ENCODE measurements at places on chromosomes 5 and 9.
A peak's percentile ranks its signal among the peaks of the same experiment; 100 is the strongest.

- no peak for DNase-seq
Observed at GRCh38 chr5:31487506-31487905, 44.4 kb downstream of the DROSHA start.

- no peak for DNase-seq
Observed at GRCh38 chr9:127142931-127143464, 20.6 kb upstream of the ANGPTL2 start.

DNA sequence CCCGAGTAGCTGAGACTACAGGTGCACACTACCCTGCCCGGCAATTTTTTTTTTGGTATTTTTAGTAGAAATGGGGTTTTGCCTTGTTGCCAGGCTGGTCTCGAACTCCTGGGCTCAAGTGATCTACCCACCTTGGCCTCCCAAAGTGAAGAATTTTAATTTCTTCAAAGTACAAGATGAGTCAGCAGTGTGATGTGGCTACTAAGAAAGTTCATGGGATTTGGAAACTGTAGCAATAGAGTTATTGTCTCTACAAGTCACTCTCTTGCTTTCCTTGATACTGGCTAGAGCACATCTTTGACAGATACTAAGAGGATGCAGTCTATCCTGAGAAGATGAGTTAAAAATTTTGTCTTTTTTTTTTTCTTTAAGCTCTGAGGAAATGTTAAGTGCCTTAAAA is 1.6 kb downstream of the CREB3 start:
- no peak for DNase-seq

DNA sequence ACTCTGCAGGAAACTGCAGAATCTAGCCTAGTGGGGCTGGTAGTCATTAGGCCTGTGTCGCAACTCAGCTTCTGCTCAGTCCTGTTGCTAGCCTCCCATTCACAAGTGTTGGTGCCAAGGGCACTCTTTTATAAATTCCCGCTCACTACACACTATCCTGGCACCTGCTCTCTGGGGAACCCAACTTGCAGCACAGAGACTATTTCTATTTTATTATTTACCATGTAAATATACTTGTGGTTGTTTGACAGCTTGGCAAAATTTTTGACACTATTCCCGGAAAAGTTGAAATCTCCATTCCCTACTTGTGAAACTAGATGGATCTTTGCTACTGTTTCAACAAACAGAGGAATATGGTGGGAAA is 20.4 kb upstream of the SMC2 start:
- DNase-seq: no peak

GRCh38 chr9:107650995-107651394 is 161.4 kb upstream of the KLF4 start:
- DNase-seq: no peak

DNA sequence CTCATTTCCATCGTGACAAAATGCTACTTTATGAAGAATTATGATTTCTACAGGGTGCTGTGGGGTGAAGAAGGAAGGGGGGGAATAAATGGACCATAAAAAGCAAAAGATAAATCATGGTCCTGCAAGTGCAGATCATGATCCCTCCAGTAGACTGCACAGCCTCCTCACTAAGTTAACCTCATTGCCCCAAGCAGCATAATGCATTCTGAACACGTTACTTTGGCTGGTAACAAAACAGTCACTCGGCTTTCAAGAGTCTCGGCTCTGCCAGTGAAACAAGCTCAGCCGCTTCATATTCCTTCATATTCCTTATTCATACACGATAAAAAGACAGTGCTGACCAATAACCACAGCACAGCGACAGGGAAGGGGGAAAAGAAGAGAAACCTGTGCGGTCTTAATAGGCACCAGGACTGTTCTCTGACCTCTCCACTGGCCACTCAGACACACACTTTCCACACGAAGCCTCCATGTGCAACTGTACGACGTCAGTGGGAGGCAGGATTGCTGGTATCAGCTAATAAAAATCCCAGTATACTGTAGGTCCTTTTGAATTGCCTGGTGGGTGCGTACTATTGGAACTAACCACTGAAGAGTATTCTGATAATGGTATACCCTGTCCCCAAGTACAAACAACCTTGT is 60.5 kb downstream of the ANKH start:
- no peak for DNase-seq

- no peak for DNase-seq
Observed at GRCh38 chr5:158565017-158565789, 534.5 kb downstream of the EBF1 start.

- no peak for DNase-seq
Observed at GRCh38 chr5:31335456-31335855, 142.0 kb downstream of the CDH6 start.

GRCh38 chr5:143641549-143642355 is 170.2 kb upstream of the HMHB1 start:
- no peak for DNase-seq

GRCh38 chr9:117387422-117387821 is 27.4 kb downstream of the ASTN2 start:
- DNase-seq: no peak

DNA sequence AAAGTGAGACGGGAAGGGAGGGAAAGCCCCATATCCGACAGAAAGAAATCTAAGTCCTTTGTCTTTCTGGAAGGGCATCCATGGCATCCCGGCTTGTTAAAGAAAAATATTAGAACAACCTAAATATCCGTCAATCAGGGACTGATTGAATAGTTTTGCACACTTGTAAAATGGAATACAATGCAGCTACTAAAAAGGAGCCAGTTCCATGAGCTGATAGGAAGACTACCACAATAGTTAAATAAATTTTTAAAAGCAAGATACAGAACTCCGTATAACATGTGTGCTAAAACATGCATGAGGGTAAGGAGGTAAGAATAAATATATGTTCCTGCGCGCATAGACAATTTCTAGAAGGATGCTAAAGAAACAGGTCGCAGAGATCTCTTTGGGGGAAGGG is 12.8 kb upstream of the GNPDA1 start:
- no peak for DNase-seq

- DNase-seq: no peak
Observed at GRCh38 chr9:69771775-69772418, 12.1 kb upstream of the PTAR1 start.

- no peak for DNase-seq
Observed at GRCh38 chr5:42993516-42994245, 46.4 kb downstream of the ANXA2R start.

- DNase-seq: no peak
Observed at GRCh38 chr9:107862881-107863280, 373.3 kb upstream of the KLF4 start.

- no peak for DNase-seq
Observed at GRCh38 chr9:135507104-135508035, 6.9 kb downstream of the MRPS2 start.

GRCh38 chr9:135103931-135104639 is 16.6 kb downstream of the OLFM1 start:
- DNase-seq: no peak

DNA sequence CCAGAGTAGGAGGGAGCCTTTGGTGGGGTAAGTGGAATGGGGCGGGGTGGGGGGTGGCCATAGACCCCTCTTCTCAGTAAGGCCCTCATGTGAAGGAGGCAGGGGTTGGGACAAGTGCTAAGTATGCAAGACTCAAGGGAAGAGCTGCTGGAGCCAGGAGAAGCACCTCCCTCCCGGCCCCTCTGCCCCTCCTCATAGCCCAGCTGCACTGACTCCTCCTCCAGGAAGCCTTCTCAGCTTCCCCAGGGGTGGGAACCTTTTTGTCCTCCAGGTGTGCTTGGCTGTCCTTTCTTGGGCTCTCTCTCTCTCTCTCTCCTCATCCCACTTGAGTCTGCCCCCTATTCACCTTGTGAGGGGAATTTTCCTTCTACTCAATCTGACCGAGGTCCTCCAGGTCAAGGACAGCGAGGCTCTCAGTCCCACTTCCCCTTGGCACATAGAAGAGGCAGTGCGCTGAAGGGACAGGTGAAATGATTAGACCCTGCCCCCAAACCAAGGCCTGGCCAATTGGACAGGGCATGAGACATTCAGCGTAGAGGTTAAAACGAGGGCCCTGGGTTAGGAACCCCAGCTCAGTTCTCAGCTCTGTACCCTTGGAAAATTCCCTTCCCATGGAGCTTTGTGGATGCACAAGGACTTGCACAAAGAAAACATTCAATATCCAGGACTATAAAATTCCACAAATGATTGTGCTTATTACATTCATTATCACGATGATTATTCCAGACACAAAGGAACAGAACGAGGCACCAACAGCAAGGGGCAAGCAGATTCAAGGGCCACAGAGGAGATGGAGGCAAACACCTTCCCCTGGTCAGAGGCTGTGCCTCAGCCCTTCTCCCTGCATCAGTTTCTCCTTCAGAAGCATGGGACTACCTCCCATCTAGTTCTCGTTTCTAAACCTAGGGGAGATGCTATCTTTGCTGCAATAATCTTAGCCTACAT is 45.6 kb upstream of the IL17B start:
- no peak for DNase-seq

DNA sequence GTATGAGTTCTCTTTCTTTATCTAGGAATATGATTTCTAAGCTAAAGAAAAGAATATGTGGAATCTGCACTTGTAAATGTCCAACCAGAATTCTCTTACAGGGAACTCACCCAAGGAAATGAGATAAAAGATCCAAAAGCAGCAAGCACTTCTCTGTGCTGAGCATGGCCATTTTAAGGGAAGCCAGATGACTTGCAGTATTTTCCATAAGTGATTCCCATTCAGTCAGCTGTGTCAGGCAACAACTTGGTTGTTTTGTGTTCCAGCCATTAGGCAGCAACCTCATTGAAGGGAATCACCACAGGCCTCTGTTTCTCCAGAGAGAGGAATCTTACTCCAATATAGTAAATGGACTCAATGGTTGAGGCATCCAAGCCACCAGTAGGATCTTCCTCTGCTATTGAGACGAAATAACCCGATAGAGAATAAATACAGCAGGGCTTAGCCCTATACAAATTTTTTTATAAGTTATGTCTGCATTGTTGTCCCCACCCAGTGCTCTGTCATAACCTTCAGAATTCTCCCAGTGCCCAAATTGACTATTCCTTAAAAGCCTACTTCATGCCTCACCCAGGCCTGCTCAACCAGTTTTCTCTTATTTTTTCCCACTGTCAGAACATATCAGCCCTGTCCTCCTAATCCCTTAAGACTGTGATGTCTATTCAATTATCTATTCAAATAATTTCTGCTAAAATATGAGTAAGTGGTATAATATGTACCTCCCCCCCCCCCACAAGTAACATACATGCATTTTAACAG is 236.6 kb downstream of the PJA2 start:
- no peak for DNase-seq

DNA sequence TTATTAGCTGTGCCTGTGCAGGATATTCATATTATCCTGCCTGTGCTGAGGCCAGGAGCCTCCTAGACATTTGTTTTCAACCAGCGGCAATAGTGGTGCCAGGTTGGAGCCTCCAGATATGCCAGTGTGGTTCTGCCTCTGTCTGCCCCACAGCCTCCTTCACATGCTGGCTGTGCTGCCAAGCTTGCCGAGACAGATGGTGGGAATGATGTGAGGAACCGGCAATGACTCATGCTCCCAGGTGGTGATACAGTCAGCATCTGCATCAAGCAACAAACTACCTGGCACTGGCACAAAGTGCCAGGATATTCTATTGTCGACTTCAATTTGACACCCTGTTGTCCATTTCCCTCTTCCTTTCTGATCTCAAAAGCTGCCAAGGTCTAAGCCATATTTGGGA is 285.7 kb downstream of the CHSY3 start:
- no peak for DNase-seq

DNA sequence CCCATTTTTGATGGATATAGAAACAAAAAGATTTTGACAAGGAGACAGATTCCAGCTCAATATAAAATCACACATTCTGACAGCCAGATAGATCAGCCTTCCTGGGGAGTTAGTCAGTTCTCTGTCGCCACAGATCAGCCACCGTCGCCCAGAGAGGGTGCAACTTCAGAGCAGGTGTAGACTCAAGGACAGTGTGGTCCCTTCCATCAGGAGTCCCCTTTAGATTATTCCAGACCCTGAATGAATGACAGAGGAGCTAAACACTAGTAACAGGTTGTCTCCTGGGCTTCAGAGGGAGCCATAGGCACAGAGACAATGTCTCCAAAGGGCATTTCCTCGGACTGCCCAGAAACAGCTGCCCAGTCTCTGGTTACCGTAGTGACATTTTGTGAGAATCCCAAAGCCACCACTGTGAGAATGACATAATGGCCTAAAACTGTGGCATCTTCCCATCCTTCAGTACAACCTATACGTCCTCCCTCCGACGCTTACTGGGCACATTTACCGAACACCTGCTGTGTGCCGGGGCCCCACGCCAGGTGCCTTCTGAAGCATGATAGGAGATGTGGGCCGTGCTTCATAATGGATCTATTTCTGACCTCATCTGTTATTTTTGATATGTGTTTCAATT is 47.4 kb upstream of the SLC2A8 start:
- no peak for DNase-seq

DNA sequence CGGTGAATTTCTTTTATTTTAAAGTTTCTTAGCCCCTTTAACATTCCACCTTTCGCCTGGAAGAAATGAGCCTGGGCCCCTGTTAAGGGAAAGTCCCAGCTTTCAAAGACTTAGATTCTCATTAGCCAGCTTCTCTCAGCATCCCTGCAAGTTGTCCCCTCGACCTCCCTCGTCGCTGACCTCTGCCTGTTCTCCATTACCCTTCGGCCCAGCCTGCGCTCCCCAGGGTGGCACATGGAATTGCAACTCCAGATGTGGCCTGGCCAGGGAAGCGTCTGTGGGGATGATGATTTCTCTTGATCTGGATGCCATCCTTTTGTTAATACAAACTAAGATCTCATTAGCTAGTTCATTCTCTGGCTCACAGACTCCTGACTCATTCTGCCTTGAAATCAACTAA is 43.4 kb upstream of the FANCC start:
- DNase-seq: no peak

- no peak for DNase-seq
Observed at GRCh38 chr9:11023201-11023600, 410.4 kb upstream of the PTPRD start.

DNA sequence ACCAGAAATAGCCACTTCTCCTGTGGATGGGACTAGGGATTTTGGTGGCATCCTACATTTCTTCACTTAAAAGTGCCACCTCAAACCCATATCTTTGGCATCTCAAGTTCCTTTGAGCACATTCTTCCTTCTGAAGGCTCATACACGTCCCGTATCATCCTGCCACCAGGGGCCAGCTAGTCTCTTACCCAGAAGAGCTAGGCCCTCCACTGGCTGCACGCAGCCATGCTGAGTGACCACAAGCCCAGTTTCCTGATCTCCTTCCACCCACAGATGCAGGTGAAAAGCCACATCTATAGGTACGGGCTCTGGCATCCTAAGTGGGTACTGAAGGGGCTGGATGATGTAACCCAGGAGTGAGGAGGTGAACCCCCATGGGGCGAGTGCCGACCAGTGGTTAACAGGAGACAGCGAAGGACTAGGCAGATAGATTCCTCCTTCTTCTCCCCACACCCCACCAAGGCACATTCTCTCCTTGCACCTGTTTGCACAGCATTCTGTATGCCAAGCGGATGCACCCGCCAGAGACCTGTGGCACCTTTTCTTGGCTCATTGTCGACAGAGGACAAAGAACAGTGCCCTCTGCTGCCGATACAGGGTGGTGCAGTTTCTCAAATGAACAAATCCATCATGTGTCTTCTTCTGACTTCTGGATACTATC is 14.4 kb upstream of the SCGB3A1 start:
- peak; percentile 25 for DNase-seq

Data from COLO829 (cell line).